Right lung (tissue), 10 donors: ENCODE measurements at places on chromosomes 16 and 17. TPM values are rescaled to one million over a fixed set of nuclear protein-coding genes. Genes with fewer than 3 reads are reported as not detected.

Gene PRR15L
- polyA plus RNA-seq, result 42.6 TPM

DNA sequence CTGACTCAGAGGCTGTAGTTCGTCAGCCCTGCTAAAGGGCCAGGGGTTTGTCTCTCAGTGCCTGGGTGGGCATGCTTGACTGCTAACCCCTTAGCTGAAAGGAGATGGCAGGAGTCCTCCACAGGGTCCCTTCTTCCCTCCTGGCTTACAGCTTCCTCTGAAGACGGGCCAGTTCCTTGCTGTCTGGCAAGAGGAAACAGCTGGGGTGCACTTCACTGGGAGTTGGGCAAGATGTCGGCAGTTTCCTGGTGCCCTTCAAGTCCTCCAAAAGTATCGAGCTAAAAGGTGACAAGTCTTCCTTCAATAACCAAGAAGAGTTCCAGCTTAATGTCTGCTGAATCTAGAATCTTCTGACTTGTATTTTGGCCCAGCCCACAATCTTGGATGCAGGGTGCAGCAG lies 23.4 kb downstream of the NUP85 start:
- no peak for DNase-seq

DNA sequence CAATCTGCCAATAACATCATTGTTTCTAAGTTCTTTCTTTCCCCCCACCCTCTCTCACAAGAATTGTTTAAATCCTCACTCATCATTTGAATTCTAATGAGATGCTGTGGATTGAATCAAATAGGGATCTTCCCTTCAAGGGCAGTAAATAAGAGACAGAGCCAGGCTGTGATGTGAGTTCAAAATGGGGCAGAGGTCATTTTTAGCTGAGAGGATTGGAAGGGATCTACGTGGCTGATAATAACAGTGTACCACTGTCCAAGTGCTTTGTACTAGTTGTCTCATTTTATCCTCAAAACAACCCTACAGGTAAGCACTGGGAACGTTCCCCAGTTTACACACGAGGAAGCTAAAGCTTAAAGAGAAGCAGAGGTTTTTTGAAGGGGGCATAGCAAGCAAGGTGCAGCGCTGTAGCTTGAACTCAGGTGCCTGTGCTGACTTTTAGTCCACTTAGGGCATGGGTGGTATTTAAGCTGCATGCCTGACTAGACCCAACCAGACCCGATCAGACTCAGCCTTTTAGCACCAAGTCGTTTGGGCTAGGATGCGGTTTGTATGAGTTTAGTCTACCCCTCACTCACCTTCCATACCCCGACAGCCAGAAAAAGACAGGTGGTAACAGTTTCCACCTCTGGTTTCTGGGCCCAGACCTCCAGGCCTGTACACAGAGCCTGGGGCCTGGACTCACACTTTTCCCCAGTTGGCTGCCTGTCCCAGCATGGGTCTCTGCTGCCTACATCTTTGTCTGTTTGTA lies 39.2 kb upstream of the CCR7 start:
- DNase-seq, result no peak

DNA sequence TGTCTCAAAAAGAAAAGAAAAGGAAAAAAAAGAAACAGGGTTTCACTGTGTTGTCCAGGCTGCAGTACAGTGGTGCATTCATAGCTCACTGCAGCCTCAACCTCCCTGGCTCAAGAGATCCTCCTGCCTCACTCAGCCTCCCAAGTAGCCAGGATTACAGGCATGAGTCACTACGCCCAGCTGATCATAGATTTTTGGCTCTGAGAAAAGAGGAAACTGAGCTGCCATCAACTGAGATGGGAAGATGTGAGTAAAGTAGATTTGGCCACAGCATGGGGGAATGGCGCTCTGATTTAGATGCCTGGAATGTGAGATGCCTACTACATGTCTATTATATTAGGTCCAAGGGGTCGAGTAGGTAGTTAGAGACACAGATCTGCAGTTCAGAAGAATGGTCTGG lies 5.9 kb upstream of the NAGS start:
- no peak for DNase-seq

- no peak for DNase-seq
These were observed 1028.5 kb downstream of the CDH8 start for GRCh38 chr16:61007694-61008093.

DNA sequence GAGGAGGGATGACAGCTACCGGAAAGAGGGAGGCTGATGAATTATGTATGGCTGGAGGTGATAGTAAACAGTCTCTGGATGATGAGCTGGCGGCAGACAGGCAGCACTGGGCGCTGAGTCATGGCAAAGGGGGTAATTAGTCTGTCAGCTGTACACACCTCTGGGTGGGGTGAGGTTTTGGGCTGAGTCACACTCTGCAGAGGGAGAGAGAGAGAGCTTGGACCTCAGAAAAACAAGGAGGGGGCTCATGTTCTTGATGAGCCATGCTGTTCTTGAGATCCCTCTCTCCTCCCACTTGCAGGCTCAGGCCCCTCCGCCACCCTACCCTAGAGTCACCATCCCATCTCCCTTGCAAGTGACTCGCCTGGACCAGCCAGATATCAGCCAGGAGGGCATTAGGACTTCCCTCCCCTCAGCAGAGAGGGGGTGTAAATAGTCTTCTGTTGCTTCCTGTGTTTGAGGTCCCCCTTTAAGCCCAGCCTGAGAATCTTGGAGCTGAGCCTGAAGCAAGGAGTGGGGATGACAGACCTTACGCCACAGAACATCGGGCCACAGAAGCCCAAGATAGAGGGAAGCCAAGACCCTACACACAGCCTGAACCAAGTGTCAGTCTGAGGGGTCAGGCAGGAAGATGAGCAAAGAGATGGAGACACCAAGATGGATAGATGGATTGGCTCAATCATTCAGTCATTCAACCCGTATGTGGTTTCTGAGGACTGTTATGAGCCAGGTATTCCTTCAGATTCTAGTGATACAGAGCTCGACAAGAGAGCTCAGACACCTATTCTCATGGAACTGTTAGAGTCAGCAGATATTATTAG lies 383.2 kb upstream of the CCL2 start:
- no peak for DNase-seq
